ENCODE measurements at places on chromosomes 1 and 21.

- no peak for DNase-seq
Observed at GRCh38 chr1:200640963-200641401, 20.4 kb upstream of the KIF14 start.

GRCh38 chr1:94949681-94950661, 23.1 kb upstream of the CNN3 start:
- peak; percentile 81 for DNase-seq

DNA sequence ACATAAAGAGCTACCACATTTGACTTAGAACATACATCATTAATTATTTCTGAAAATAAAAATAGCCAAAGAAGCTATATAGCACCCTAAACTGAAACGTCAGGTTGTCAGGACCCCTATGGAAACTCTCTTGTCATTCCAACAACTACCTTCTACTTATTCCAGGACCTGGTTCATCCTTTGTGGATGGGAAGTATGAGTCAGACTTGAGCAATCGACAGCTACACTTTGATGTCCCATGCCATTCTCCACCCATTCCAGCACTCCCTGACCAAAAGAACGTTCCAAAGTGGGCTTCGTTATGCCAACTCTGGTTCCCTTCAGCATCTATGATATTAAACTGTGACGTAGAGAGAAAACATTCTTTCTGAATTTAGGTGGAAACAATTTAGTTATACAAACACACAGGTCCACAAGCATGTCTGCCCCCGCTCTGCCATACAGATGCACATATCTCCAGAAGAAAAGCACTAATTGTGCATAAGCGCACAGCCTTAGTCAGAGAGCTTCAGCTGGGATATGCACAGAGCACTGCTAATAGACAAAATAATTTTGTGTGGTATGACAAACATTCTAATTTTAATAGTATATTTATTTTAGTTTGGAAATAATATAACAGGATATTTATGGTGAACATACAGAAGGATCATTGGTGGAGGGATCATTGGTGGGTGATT, 723.1 kb upstream of the B3GALT2 start:
- DNase-seq = no peak

DNA sequence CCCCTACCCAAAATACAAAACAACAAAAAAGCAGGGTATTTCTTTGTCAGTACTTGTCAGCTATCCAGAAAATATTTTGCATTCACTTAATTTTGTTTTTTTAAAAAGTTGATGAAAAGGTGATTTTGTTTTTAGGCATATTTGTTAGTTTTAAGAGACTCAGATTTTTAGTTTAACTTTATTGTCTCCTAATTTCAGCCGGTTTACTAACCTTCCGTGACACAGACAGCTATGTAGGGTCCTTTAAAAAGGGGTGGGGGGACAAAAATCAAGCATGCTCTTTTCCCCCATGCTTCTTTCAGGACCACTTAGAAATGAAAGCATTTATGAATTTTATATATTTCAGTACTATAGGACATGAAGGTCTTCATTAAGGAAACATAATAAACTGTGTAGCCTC, 1.6 kb downstream of the PBX1 start:
- no peak for DNase-seq

DNA sequence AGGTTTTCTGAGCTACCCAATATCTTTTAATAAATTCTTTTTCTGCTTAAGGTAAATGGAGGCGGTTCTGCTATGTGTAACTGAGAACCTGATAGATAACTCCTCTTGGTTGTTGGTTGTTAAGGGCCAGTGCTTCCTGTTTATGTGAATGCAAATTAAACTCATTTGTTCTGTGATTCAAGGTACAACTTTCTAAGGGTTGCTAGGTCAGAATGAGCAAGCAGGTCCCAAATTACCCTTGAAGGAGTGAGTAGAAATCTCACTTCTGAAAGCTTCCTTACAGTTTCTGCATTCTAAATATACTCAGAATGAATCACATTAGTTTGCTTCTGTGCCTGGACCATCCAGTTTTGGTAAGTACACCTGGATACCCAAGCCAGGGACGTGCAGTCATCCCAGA, 15.5 kb upstream of the FAM78B start:
- DNase-seq = no peak

GRCh38 chr1:170510163-170510562, 21.8 kb upstream of the GORAB start:
- DNase-seq = no peak

DNA sequence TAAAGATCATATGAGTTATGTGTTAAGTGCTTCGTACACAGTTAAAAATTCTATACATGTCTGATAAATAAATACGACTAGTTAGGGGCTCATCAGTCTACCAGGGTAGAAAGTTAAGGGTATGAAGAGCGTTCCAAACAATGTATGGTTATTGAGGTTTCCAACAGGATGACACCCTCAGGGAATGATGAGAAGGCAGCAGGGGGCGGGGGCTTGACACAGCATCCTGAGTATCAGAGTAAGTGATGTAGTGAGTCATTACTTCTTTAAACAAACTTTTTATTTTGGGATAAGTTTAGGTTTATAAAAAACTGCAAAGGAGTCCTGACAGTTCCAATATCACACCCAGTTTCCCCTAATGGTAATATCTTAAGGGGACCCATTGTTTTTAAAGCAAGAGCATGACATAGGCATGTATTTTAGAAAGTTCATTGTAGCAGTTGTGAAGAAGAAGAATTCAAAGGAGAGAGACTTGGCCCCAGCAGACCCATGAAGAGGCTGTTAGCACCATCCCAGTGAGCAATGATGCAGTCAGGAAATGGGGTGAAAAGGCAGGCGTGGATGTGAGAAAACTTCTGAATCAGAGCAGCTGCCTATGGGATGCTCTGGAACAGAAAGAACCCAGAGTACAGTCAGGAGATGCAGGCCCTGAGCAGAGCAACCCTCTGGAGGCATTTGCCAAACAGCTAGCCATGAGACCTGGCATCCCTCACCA, 15.0 kb upstream of the PSMB2 start:
- peak; percentile 61 for DNase-seq

- DNase-seq = peak; percentile 89
Observed at GRCh38 chr1:243598433-243598832, 251.6 kb downstream of the AKT3 start.

DNA sequence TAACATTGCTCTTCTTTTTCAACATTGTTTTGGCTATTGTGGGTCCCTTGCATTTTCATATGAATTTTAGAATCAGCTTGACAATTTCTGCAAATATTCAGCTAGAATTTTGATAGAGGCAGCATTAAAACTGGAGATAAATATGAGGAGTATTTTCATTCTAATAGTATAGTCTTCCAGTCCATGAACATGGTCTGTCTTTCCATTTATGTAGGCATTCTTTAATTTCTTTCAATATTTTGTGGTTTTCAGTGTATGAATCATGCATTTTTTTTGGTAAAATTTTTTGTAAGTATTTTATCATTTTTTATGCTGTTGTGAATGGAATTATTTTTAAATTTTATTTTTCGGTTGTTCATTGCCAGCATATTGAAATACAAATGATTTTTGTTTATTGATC, 97.2 kb downstream of the DNAH14 start:
- DNase-seq = no peak

DNA sequence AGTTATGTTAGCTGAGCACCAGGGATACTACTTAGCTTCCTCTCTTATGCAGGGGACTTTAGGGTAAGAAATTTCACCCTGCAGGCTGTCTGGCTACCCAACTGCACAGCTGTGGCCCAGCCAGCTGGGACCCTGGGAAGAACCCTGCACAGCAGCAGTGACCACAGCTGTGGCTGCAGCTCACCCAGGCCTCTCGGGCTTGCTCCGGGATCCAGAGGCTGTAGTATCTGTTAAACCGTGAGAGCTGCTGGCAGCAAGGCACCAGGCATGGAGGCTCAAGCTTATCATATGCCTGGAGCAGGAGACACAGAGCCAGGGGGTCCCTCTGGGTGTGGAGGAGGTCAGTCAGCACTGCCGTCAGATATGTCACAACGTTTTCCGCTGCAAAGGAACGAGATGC, 40.3 kb downstream of the URB1 start:
- no peak for DNase-seq

GRCh38 chr1:42910985-42911384, 47.7 kb downstream of the SLC2A1 start:
- no peak for DNase-seq
